IPS DF 6.9 (cell line): ENCODE measurements at places on chromosomes 3 and 15.

GRCh38 chr15:100880139-100880896 lies 687 bp downstream of the ALDH1A3 start:
- peaks cover 26% of the 10 kb centered on the region for H3K27me3 ChIP-seq
- no peak for DNase-seq
- no peak overlapping the region for H3K27ac ChIP-seq
- no peaks in the 10 kb centered on the region for H3K36me3 ChIP-seq
- H3K4me3 ChIP-seq: peak overlapping the region; percentile 74; the same call in 1 of the 2 replicates
- peaks cover 2% of the 10 kb centered on the region; the same call in 1 of the 2 replicates for H3K4me1 ChIP-seq

- no peaks in the 10 kb centered on the region for H3K36me3 ChIP-seq
- no peak overlapping the region for H3K27ac ChIP-seq
- H3K4me1 ChIP-seq: no peaks in the 10 kb centered on the region
- no peak for DNase-seq
Measured at GRCh38 chr3:17945799-17946399, 203.5 kb upstream of the TBC1D5 start.

- no peak overlapping the region for H3K27ac ChIP-seq
- no peaks in the 10 kb centered on the region for H3K27me3 ChIP-seq
- H3K4me1 ChIP-seq: no peaks in the 10 kb centered on the region; the same call in 1 of the 2 replicates
Measured at GRCh38 chr15:84629033-84629432, 25.1 kb downstream of the WDR73 start.

GRCh38 chr15:94250801-94251200 lies 19.4 kb downstream of the MCTP2 start:
- no peaks in the 10 kb centered on the region for H3K36me3 ChIP-seq
- H3K4me1 ChIP-seq: no peaks in the 10 kb centered on the region
- H3K4me3 ChIP-seq: no peak overlapping the region
- no peak for DNase-seq

DNA sequence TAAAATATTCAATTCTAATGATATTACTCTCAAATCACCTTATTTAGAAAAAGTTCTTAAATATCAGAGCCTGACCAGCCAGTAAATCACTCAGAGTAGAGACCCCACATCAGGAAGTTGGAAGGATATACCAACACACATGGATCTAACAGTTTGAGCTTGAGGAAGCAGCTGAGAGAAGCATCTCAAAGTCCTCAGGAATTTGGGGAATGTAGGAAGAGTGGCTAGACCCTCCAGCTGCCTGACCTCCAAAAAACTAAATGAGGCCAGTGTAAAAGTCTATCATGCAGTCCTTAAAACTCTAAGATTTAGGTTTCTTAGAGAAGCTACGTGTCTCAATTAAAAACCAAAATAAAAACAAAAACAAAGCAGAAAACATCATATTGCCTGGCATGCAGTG lies 55.4 kb downstream of the SETD2 start:
- DNase-seq: peak; percentile 43
- H3K4me3 ChIP-seq: no peak overlapping the region

DNA sequence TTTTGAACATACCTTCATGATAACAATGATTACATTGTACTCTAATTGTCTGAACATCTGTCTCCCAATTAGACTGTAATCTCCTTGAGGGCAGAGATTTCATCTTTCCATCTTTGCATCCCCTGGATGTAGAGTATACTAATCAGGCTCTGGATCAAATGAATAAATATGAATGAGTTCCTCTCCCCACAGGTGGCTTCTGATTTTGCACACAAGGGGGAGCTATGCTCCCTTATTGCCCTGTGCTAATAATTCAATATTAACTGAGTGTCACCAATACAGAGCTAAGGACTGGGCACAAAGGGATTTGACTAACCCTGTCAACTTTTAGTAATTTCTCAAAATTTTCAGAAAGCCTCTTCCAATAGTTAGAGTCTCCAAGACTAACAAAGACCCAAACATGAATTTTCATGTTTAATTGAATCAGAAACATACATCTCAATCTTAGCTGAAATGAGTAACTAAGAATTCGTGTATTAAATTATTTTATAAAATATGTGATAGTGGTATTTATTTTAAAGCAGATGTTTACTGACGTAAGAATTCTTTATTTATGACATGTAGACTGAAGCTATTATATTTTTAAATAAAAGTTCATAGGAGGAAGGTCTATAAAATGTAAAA lies 3.0 kb downstream of the DUOXA1 start:
- H3K4me3 ChIP-seq: no peak overlapping the region
- no peak for DNase-seq
- no peak overlapping the region for H3K27ac ChIP-seq
- H3K36me3 ChIP-seq: no peaks in the 10 kb centered on the region
- peaks cover 50% of the 10 kb centered on the region for H3K27me3 ChIP-seq

GRCh38 chr3:14458434-14459275 lies 56.2 kb downstream of the SLC6A6 start:
- no peaks in the 10 kb centered on the region for H3K27me3 ChIP-seq
- no peak for DNase-seq
- no peak overlapping the region for H3K27ac ChIP-seq
- H3K4me3 ChIP-seq: no peak overlapping the region
